Kidney (tissue), 22 donors: ENCODE measurements at places on chromosomes 16 and 17.

- H3K4me3 ChIP-seq, result no peak overlapping the region
- peaks cover 69% of the 10 kb centered on the region for H3K27me3 ChIP-seq
- H3K27ac ChIP-seq, result no peak overlapping the region
- H3K36me3 ChIP-seq, result no peaks in the 10 kb centered on the region
- DNase-seq, result no peak
Observed at GRCh38 chr17:39599004-39599664, 8.6 kb downstream of the NEUROD2 start.

DNA sequence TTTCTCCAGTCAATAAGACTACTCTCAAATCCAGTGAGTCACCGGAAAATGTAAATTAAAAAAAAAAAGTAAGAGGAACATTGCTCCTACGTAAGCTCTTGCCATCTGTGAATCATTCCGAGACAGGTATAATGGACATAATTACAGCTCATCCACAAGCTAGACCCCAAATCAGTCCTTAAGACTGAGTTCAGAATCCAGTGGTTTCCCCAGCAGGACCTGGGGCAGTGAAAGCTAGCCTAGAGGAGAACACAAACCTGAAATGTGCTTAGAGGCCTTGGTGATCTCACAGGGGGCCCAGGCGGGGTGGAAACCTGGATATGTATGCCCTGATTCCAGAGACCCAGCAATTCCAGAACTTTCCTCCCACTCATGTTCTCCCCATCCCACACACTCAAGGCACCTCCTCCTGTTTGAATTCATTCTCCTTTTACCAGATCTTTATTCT lies 132.0 kb downstream of the COPRS start:
- no peaks in the 10 kb centered on the region for H3K27me3 ChIP-seq
- no peak overlapping the region for H3K27ac ChIP-seq
- H3K4me3 ChIP-seq, result no peak overlapping the region
- no peaks in the 10 kb centered on the region for H3K4me1 ChIP-seq

DNA sequence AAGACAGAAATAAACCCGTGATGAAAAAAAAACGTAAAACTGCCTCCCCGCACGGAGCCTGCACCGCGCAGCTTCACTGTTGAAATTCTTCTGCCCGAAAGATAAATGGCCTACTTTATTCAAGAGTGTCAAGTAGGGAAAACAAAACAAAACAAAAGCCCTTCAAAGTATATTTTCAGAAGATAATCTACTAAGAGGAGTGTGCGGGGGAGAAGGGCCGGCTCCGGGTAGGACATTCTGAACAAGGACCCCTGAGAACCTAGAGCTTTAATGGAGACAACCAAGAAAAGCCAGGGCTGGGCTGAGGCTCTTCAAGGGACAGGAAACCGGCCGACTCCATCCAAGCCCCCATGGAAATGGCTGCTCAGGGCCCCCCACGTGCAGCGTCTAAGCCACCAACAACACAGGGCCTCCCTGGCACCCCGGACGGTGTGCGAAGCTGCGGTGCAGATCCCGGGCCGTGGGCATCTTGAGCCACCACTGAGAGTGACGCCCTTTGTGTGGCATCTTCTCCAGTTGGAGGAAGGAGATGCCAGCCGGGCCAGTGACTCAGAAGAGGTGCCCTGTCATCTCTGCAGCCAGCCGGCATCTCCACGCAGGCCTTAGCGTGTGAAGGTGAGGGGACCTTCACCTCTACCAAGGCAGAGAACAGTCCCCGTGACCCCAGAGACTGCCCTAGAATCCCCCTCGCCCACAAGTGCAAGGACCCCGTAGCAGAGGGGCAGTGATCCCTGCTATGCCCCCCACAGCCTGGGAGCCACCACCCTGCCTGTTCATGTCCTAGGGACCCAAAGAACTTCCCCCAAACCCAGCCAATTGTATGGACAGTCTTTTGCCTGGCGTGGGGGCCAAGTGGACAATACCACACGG lies 250.8 kb downstream of the C16orf95 start:
- H3K4me1 ChIP-seq, result peaks cover 2% of the 10 kb centered on the region
- DNase-seq, result peak; percentile 80
- peak overlapping the region; percentile 86 for H3K27ac ChIP-seq
- no peaks in the 10 kb centered on the region for H3K27me3 ChIP-seq

- H3K36me3 ChIP-seq, result no peaks in the 10 kb centered on the region
- no peak for DNase-seq
- H3K4me1 ChIP-seq, result peaks cover 20% of the 10 kb centered on the region
- H3K27me3 ChIP-seq, result no peaks in the 10 kb centered on the region
- H3K4me3 ChIP-seq, result no peak overlapping the region
Observed at GRCh38 chr16:49833796-49834530, 21.9 kb downstream of the ZNF423 start.

DNA sequence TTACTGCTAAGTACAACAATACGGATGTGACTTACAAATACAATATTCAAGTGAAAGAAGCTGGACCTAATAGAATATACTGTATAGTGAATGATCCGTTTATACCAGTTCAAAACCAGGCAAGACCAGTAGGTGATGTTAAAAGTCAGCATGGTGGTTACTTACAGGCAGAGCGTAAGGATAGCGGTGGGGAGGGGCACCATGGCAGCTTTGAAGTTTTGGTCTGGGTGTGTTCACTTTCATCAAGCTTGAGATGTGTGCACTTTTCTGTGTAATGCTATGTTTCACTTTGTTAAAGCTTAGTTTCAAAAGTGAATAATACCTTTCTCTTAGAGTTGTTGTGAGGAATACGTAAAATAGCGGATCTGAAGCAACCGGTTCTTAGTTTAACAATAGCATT lies 16.5 kb upstream of the SLC35G3 start:
- H3K27me3 ChIP-seq, result no peaks in the 10 kb centered on the region
- no peak overlapping the region for H3K4me3 ChIP-seq
- H3K27ac ChIP-seq, result no peak overlapping the region
- H3K36me3 ChIP-seq, result no peaks in the 10 kb centered on the region

DNA sequence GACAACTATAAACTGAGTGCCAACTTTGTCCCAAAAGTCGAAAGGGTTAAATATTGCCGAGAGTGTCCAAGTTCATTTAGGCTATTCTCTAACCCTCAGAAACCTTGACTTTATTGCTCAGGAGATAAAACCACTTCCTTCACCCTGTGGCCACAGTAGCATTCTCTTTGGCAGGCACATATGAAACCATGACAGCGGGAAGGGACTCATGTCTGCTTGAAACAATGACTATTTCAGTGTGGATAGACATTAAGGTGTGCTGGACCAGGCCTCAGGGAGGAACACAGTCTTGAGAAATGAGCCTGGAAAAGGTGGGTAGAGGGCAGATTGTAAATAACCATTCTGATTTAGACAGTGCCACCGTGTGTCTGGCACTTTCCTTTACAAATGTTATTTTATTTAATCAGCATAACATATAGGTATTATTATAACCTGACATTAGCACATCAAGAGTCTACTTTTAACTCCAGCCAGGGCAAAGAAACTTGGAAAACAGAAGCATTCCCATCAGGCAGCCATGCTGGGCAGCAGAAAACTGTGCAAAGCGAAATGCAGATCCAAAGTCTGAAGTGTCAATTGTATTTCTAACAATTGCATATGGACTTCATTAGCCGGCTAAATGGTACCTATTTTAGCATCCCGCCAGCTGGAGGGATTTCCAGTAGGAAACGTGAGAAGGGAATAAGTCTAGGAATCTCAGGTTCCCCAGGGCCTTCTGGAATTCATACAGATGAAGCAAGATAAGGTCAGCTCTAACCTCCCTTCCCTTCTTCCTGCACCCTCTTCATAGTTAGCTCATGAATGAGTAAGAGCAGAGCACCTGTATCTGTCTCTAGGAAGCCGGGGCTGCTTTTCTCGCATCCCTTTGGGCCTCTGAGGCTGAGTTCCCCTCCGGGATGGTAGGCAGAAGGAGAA lies 212.8 kb upstream of the ELAC2 start:
- H3K4me3 ChIP-seq, result no peak overlapping the region
- H3K36me3 ChIP-seq, result no peaks in the 10 kb centered on the region
- H3K27ac ChIP-seq, result no peak overlapping the region
- H3K4me1 ChIP-seq, result no peaks in the 10 kb centered on the region
- H3K27me3 ChIP-seq, result no peaks in the 10 kb centered on the region
- no peak for DNase-seq

DNA sequence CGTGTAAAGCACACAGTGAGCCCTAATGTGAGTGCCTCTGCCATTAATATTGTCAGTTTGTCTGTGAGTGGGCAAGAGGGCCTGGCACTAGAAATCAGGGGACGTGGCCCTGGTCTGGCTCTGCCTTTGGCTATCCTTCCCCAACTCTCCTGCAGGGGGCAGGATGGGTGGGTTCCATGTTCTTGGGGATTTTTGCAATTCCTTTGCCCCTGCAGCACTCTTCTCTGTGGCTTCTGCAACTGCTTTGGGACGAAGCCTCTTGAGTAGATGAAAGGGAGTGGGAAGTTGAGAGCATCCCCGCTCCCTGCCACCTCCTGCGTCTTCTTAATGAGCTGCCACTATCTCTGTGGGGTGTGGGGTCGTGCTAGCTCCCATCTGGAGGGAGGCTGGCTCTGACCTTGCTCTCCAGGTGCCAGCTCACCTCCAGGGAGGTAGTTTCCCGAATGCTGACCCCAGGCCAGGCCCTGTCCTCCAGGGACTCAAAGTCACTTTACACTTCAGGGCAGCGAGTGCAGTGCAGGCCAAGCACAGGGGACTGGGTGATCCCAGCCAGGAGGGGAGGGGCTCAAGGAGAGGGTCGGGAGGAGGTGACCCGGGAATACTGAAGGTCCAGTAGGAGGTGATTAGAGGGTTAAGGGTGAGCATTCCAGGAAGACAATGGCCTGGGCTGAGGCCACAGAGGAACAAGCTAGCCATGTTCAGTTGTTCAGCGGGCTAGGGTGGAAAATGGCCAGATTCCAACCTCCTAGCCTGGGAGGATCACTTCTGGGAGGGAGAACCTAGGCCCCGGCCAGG lies 121.0 kb upstream of the NLRP1 start:
- no peak overlapping the region for H3K4me3 ChIP-seq
- DNase-seq, result no peak
- H3K27ac ChIP-seq, result no peak overlapping the region
- no peaks in the 10 kb centered on the region for H3K36me3 ChIP-seq
- H3K27me3 ChIP-seq, result no peaks in the 10 kb centered on the region

GRCh38 chr17:29557739-29558116 lies 9.1 kb downstream of the ABHD15 start:
- H3K27me3 ChIP-seq, result no peaks in the 10 kb centered on the region
- no peak overlapping the region for H3K27ac ChIP-seq
- H3K4me1 ChIP-seq, result peaks cover 15% of the 10 kb centered on the region
- no peak for DNase-seq

GRCh38 chr17:59165933-59166342 lies 10.4 kb downstream of the PRR11 start:
- no peaks in the 10 kb centered on the region for H3K36me3 ChIP-seq
- no peak overlapping the region for H3K27ac ChIP-seq
- H3K27me3 ChIP-seq, result no peaks in the 10 kb centered on the region
- H3K4me1 ChIP-seq, result no peaks in the 10 kb centered on the region
- H3K4me3 ChIP-seq, result no peak overlapping the region

DNA sequence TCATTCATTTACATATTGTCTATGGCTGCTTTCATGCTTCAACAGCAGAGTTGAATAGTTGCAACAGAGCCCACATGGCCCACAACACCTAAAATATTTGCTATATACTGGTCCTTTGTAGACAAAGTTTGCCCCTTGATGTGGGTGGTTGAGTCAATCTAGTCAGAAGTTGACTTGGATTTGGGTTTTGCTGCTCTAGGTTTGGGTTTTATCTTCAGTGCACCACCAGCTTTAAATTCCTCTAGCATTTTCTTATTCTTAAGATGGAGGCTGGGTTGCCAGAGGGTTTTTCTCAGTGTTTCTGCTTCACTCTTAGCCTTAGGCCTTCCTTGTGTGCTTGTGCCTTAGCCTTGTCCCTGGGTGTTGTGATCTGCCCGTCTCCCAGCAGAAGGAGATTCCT lies 51.0 kb downstream of the CCDC182 start:
- H3K36me3 ChIP-seq, result no peaks in the 10 kb centered on the region
- DNase-seq, result no peak
- H3K4me3 ChIP-seq, result no peak overlapping the region
- H3K4me1 ChIP-seq, result no peaks in the 10 kb centered on the region

GRCh38 chr17:12979826-12980500 lies 37.9 kb downstream of the ELAC2 start:
- H3K27ac ChIP-seq, result no peak overlapping the region
- no peak overlapping the region for H3K4me3 ChIP-seq
